SJCRH30 (cell line): ENCODE measurements at places on chromosomes 5 and 9. TPM values are rescaled to one million over a fixed set of nuclear protein-coding genes. Genes with fewer than 3 reads are reported as not detected.

CXCL14 gene
- not detected in 2 replicates for total RNA-seq

PCDHGA4 gene
- total RNA-seq = 12.9 and 14.7 TPM in 2 replicates

OR1Q1 gene
- not detected in 2 replicates for total RNA-seq

SLC34A3 gene
- total RNA-seq = 0.06 TPM in 1 of 2 replicates, not detected in the other

TMC1 gene
- not detected in 2 replicates for total RNA-seq

LURAP1L gene
- 5.3 and 6.4 TPM in 2 replicates for total RNA-seq

- peaks cover 11% of the 10 kb centered on the region for H3K4me1 ChIP-seq
- H3K27me3 ChIP-seq = no peaks in the 10 kb centered on the region
- H3K36me3 ChIP-seq = peaks cover 9% of the 10 kb centered on the region
- no peak overlapping the region for H3K4me3 ChIP-seq
- no peak overlapping the region for H3K27ac ChIP-seq
These were observed 18.9 kb downstream of the CLPTM1L start for GRCh38 chr5:1325870-1326531.

- peaks cover 8% of the 10 kb centered on the region for H3K27me3 ChIP-seq
- no peak overlapping the region for H3K27ac ChIP-seq
- no peak for DNase-seq
- H3K36me3 ChIP-seq = no peaks in the 10 kb centered on the region
- no peaks in the 10 kb centered on the region for H3K4me1 ChIP-seq
These were observed 89.8 kb downstream of the NTRK2 start for GRCh38 chr9:84759300-84759750.

DNA sequence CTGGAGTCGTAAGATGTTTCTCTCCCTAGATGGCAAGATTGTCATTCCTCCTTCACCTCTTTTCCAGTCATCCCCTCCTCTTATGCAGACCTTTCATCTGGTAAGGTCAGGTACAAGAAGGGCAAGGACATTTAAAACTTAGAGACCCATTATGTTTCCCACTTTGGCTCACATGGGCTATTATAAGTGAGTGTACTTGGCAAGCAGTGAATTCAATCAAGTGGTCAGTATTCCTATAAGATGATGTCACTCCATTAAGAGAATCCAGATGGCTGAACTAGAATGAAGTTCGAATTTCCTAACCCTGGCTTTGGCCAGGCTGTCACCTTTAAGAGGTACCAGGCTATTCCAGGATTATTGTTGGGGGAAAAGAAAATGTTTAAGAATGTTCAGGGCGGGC lies 32.2 kb downstream of the ZNF131 start:
- no peaks in the 10 kb centered on the region for H3K27me3 ChIP-seq
- no peak overlapping the region for H3K27ac ChIP-seq
- no peak for DNase-seq
- H3K4me3 ChIP-seq = no peak overlapping the region
- peaks cover 27% of the 10 kb centered on the region for H3K36me3 ChIP-seq

DNA sequence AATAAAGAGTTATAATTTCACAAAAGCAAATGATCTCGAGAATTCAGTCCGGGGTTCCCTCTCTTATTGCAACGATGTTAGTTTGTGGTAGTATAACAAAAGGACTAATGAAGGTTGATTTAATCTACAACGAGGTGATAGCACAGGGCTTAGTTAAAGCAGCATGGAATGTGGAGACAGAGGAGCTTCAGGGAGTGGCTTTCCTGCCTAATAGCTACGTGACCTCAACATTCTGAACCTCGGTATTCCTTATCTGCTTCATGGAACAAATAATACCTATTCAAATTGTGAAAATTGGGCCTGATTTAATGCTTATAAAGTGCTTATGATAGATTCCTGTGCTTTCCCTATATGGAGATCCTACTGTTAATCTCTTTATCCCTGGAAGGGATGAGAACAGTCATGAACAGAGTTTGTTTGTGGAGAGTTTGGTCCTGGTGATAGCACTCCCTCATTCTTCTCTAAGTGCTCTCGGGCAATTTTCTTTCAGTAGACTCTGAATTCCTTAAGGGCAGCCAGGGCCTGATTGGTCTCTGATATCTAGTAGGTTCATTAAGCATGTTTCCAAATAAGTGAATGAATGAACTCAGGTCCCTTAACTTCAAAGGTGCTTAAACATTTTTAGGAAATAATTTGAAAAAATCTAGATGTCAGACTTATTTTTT lies 104.1 kb upstream of the TUT7 start:
- no peaks in the 10 kb centered on the region for H3K36me3 ChIP-seq
- H3K4me3 ChIP-seq = no peak overlapping the region
- DNase-seq = no peak
- no peaks in the 10 kb centered on the region for H3K27me3 ChIP-seq
- H3K27ac ChIP-seq = no peak overlapping the region

GRCh38 chr9:14318361-14318760 lies 4.4 kb upstream of the NFIB start:
- no peaks in the 10 kb centered on the region for H3K27me3 ChIP-seq
- DNase-seq = no peak
- no peaks in the 10 kb centered on the region for H3K36me3 ChIP-seq
- no peak overlapping the region for H3K27ac ChIP-seq

DNA sequence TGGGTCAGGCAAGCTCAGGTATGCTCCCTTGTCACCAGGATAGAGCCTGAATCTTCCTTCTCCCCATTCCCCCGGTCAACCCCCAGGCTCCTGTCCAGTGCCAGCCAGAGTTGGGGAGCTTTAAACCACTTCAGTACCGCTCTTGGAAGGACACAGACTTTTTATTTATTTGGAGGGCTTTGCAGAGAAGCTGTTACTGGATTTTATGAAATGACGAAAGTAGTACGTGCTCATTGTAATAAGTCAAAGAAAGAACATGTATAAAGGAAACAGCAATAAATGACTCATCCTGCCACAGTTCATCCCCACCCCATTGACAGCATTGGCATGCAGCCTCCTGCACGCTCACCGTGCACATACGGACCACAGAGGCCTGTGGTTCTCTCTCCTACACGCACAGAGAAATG lies 230.3 kb downstream of the AUH start:
- no peak overlapping the region for H3K27ac ChIP-seq
- DNase-seq = no peak
- no peaks in the 10 kb centered on the region for H3K36me3 ChIP-seq
- no peaks in the 10 kb centered on the region for H3K4me1 ChIP-seq

DNA sequence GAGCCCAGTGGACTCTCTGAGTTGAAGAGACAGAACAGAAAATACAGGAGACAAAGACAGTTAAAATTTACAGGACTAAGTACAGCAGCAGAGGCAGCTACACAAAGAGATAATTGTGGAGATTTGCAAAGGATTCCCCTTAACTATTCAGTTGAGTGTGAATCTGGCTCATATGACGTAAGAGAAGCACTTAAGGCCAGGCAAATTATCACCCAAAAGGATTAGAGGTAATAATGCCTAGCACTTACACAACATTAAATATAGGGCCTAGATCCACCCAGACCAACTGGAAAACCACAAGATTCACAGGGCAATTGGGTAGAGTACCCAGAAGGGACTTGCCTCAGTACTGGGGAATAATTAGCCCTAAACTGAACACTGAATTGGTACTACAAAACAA lies 41.3 kb downstream of the ADAMTS6 start:
- H3K27ac ChIP-seq = no peak overlapping the region
- H3K27me3 ChIP-seq = no peaks in the 10 kb centered on the region
- H3K4me1 ChIP-seq = peaks cover 7% of the 10 kb centered on the region; the same call in 1 of the 2 replicates
- no peaks in the 10 kb centered on the region for H3K36me3 ChIP-seq
- H3K4me3 ChIP-seq = no peak overlapping the region
- peak; percentile 66 for DNase-seq

GRCh38 chr5:16617274-16617968 lies 624 bp upstream of the RETREG1 start:
- no peaks in the 10 kb centered on the region for H3K27me3 ChIP-seq
- no peaks in the 10 kb centered on the region for H3K36me3 ChIP-seq
- H3K4me3 ChIP-seq = peak overlapping the region; percentile 58

- no peak overlapping the region for H3K27ac ChIP-seq
- DNase-seq = no peak
- no peaks in the 10 kb centered on the region for H3K27me3 ChIP-seq
These were observed 5.7 kb downstream of the ZNF366 start for GRCh38 chr5:72501488-72501887.

DNA sequence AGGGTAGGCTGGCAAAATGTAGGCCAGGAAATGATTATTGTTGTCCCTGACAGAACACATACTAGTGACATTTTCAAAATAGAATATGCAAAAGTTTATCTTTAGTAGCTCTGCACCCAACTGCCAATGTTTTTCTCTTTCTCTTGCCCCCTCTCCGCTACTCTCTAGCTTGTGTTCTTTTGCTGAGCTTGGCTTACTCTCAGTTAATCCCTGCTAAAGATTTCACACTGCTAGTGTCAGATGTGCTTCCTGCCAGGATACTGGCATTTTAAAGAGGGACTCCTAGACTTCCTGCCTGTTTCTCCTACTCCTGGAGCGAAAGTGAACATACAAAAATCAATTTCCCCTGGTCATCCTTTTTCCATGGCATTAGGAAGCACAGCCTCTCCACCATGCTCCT lies 260.5 kb downstream of the ARRDC3 start:
- no peaks in the 10 kb centered on the region for H3K27me3 ChIP-seq
- H3K36me3 ChIP-seq = no peaks in the 10 kb centered on the region
- no peaks in the 10 kb centered on the region for H3K4me1 ChIP-seq
- H3K4me3 ChIP-seq = no peak overlapping the region
- DNase-seq = no peak
- no peak overlapping the region for H3K27ac ChIP-seq
